ENCODE measurements at places on chromosomes 7 and 10.

DNA sequence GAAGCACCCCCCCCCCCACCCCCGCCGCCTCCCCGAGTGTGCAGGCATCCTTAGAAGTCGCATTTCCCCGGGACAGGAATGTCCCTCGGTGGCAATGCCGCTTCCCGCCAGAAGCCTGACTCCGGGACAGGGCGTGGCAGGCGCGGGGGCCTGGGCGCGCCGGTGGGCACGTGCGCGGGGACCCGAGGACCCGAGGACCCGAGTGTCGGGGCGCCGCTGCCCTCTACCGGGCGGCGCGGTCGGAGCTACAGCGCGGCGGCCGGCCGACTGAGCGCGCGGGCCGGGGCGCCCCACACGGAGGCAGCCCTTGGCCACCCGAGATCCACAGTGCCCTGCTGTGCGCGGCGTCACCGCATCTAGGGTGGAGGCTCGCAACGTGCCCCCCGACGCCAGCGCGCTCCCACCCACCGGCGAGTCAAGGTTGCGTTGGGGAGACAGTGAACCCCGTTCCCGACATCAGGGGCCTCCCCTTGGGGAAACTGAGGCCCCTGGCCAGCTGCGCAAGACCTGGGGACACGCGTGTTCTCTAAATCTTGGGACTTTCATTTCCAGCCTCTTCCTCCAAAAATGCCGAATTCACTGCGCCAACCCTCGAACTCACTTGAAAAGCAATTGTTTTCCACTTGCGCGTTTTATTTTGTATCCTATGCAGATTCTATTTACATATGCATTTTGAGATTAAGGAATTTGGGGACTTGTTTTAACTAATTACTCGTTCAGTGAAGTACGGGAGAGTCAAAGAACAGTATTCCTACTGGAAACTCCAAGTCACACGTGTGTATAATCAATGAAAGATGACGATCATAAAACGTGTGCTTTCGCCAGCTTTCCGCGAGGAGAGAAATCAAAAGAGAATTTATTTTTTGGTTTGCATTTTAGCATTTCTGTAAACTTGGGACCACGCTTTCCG lies 3.1 kb upstream of the CUX1 start:
- DNase-seq: peak; percentile 88

DNA sequence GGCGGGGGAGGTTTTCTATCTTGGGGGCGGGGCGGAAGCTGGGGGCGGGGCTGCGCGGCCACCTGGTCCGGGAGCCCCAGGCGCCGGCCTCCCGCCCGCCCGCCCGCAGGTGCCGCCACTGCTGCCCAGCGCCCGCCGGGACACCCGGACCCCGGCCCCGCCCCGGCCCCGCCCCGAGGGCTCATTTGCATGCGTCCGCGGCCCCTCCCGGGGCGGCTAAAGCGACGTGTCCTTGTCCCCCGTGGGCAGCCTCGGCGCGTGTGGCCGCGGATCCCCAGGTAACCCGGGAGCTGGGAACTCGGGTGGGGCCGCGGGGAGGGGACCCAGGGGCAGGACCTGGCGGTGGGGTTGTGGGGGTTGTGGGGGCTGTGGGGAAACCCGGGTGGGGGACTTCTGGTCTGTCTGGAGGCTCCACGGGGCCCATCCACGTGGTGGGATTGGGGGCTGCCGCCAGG lies at the start of gene BHLHA15:
Gene BHLHA15 (plus strand): TSS at position 219 of the 455 bp plus-strand sequence. CDS start 871 bp downstream, outside the sequence.
- DNase-seq: peak; percentile 73

GRCh38 chr7:87426160-87426559 lies 49.3 kb downstream of the ABCB4 start:
- no peak for DNase-seq

DNA sequence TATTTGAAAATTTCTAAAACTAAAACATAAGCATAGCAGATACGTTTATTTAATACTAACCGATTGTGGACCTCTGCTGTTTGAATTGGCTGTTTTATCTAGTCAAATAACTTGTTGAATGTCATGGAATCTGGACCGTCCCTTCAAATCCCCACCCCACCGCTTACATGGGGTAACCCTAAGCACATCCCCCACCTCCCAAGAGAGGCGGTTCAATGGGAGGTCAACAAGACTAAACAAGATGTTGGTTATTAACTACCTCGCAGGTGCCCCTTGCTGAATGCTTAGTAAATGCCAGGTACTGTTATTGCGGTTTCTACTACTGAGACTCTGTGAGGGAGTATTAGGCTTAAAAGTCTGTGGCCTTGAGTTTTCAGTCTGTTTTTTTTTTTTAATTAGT lies 70.9 kb downstream of the DAGLB start:
- no peak for DNase-seq

- DNase-seq: no peak
These were observed 1.1 kb upstream of the ZNF467 start for GRCh38 chr7:149774237-149775175.

DNA sequence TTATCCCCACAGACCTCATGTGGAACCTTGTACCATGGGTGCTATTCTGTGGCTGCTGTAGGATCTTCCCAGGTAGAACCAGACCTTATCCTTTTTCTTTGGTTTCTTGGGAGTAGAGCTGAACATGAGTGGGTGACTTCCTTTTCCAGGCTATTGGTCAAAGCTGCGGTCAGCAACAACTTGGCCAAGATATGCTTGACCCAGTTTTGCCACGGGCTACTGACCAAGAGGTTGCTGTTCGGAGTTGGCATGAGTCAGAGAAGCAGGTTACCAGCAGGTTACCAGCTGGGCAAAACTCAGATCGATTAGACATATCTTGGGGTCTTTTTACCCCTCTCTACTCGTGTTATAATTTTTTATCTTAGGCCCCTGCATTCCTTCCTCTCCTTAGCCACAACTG lies 36.7 kb upstream of the HDAC9 start:
- no peak for DNase-seq

GRCh38 chr10:60171436-60172013 lies 218.2 kb downstream of the ANK3 start:
- DNase-seq: no peak

- peak; percentile 20 for DNase-seq
These were observed 54.7 kb upstream of the AFAP1L2 start for GRCh38 chr10:114458955-114459354.

GRCh38 chr10:24958091-24958720 lies 5.8 kb upstream of the PRTFDC1 start:
- DNase-seq: peak; percentile 76

DNA sequence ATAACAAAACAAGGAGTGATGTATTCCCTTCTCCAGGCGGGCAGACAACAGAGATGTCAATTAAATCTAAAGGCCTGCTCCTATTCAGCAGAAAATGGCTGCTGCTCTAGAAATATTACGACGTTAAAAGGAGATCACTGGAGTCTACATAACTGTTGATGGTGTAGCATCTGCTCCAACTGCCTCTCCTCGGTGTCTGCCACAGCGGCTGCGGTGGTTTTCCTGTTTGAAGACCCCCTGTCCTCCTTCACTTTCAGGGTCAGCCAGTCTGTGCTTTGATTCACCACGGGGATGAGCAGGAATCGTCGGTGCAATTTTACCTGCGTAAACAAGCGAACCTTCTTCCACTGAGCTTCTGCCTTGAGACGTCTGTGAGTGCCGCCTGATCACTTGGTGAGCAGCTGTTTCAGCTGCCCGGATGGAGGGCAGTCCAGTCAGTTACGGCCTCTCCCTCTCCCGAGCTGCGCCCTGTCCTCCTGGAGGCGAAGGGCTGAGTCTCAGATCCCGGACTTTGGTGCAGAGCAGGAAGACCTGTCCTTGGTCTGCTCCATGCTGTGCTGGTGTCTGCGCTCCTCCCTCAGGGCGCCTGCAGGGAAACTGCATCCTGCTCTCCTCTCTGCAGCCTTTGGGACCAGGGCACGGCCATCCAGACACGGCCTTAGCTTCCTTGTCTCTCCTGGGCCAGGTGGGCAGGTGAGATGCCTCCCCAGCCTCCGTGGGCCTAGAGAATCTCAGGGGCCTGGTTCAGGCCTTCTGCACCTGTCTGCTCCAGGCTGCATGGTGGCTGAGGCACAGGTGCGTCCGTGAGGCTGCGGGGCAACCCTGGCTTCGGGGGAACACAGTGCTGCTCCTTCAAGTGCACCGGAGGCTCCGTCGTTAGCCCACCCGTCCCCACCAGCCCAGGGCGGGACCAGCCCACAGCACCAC lies 326.6 kb downstream of the ADARB2 start:
- DNase-seq: no peak

GRCh38 chr10:123530166-123530870 lies 135.8 kb upstream of the GPR26 start:
- DNase-seq: no peak

DNA sequence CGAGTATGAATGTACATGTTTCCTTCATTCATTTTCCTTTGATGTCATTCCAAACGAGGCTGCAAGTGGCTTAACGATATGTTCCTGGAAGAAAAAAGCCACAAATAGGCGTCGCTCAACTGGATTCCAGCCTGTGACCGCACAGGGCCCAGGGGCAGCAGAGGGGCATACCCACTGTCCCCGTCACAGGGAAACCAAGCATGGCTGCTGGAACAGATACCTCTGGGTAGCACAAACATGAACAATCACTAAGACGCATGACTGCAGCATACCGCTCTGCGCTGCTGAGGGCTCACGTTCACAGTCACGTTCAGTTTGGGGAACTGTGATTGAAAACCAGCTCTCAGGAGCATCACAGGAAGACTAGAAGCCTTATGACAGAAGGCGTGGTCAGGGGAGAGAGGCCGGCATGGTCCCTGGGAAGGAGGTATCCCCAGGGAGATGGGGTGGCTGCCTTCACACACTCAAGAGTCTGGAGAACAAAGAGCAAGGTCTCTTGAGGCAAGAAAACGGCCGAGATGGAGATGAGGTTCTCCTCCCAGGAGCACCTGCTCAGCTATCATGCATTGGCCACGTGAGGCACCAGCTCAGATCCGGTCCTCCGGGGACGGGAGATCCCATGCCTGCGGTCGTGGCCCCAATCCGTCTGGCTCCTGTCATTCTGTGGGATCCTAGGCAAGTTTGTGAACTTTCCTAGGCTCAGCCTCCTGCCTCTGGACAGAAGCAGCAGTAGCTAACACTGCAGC lies 213.6 kb downstream of the DIP2C start:
- no peak for DNase-seq

- DNase-seq: no peak
These were observed 145.1 kb upstream of the GPR26 start for GRCh38 chr10:123521076-123521475.

GRCh38 chr7:117323305-117323850 lies 520 bp upstream of the WNT2 start:
- DNase-seq: no peak

DNA sequence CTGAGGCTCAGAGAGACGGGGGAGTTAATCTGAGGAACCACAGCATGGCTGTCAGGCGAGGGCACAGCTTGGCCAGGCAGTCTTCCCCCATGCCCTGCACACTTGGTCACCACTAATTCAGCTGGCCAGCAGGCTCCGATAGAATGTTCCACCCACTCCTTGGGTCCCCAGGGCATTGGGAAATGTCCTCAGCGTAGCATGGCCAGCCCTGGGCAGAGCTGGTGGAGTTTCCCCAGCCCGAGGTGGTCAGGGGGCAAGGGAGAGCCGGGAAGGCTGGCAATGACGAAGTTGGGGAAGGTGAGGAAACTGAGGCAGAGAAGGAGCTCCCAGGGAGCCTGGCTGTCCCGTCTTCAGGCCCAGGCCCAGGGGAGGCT lies 12.1 kb upstream of the GRIFIN start:
- peak; percentile 74 for DNase-seq

GRCh38 chr10:127977357-127978009 lies 70.6 kb downstream of the PTPRE start:
- peak; percentile 64 for DNase-seq

DNA sequence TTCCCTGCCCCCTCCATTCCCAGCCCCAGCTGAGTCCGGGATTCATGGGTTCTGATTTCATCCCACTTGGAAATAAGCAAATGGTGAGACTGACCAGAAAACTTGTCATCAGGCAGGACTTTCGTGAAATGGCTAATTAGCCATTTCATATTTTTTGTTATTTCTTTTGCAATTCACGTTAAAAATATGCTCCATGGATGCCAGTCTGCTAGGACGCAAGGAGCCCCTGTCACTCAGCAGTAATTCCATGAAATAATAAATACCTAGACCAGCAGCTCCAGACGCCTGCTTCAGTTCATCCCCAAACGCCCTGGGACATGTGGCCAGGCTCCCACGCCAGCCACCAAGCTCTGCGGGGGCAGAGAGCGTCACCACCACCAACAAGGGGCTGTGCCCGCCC lies 111.0 kb downstream of the TRIL start:
- no peak for DNase-seq

DNA sequence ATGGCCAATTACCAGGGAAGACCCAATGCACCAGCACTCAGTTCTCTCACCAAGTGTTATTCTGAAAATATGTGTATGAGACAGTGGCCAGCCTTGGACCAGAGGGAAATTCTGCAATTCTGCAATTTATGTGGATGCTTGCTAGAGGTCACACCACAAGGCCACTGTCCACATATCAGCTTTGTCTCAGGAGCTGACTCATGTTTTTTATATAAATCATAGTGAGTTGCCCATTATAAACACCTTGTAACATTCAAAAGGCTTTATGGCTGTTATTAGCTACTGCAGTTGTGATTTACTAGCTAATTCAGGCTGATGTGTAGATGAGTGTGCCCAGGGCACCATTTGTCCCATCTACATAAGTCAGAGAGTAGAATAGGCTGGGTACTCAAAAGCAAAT lies 649.0 kb downstream of the LRMDA start:
- DNase-seq: peak; percentile 49

GRCh38 chr7:116752305-116753074 lies 80.5 kb downstream of the MET start:
- no peak for DNase-seq

DNA sequence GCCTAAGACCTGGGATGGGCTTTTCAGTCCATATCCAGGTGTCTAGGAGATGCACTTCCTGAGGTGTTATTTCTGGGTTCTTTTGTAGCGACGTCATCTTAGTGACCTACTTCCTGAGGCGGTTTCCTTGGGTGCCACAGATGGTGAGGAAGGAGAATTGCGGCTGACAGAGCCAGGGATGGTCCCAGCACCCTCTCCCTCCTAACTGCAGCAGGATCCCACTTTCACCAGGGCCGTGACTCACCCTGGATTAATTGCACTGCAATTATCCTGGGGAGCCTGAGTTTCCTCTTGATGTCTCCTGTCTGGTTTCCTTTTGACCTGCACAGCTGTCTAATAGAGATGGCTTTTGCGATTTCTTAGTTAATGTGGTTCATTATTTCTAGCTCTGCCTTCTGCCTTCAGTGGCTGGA lies 271.7 kb downstream of the TCF7L2 start:
- DNase-seq: peak; percentile 52

All from GM03348 (cell line).